ENCODE measurements at places on chromosomes 2 and 18.

- no peak for DNase-seq
Observed at GRCh38 chr2:179749210-179749609, 112.2 kb downstream of the ZNF385B start.

GRCh38 chr2:45806563-45807358 lies 155.3 kb downstream of the PRKCE start:
- DNase-seq = no peak

DNA sequence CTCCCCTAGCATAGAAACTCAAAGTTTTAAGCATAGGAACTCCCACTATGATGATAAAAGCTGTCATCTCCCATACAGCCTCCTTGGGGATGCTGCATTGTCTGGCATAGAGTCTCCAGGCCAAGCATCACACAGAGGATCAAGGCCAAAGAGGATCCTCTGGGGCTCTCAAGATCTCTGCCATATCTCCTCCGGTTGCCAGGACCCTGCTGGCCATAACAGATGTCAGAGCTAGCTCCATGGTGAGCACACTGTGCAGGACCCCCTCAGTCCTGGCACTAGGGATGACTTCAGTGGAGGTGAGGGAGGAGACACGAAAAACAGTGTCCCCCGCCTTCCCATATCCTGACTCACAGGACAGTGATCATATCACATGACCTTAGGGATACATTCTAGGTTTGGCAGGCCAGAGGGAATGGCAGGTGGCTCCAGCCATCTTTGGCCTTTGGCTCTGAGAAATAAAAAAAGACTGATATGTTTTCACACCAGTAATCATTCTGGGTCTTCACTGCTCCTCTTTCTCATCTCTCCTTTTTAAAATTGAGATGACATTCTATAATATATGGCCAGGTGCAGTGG lies 235.0 kb downstream of the MYCN start:
- no peak for DNase-seq

DNA sequence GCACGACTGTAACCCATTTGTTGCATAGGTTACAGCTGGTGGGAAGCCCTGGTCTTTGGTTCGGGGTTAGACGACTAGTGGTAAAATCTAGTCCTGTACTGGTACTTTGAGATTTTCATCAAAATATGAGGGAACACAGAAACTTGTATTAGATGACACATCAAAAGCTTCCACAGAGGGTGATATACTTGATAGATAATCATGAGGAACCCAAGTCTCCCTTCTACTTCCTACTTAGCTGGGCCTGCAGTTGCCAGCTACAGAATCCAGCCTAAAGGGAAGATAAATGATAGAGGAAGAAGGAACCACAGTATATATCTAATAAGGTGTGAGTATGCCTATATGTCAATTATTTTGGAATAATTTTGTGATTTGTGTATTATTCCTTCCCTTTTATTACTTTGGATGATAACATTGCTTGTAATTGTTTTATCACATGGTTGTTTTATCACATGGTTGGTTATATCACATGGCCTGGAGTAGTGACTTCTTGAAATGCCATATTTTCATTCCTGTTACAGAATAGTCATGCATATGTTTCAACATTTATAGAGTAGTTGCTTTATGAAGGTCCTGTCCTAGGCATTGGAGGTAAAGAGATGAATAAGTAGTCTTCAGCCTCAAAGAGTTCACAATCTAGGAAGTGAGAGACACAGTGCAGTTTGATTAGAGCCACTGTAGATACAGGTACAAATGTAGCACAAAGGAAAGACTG lies 2.9 kb downstream of the AGPS start:
- no peak for DNase-seq

GRCh38 chr2:190947711-190948251 lies 66.2 kb downstream of the STAT1 start:
- DNase-seq = peak; percentile 88

DNA sequence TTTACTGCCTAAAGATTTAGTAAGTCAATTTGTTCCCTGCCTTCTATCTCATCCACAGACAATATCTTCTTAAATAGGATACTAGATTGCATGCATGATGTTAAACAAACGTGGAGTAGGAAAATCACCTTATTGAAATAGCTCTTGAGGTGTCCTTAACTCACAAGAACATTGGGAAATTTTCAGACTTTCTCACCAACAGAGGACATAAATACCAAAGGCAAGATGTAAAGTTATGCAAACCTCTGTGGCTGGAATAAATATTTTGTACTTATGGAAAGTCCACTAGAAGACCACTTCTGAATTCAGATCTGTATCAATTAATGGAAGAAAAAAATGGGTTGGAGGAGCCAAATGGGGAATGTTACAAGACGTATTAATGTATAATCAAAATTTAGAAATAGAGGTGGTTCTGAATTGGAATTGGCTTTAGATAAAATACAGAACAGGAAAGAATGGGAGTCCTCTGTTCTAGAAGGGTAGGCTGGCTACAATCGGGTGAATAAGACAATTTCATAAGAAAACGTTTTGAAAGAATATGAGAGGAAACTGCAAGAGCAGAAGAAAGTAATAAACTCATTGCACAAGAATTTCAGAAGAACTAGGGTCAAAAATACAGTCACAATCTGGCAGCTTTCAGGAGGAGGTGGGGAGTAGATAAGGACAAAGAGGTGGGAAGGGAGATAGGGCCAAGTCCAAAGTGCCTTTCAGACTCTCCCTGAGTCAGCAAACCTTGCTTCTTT lies 69.3 kb upstream of the FN1 start:
- no peak for DNase-seq

GRCh38 chr2:127400897-127401756 lies 13.4 kb upstream of the MAP3K2 start:
- peak; percentile 64 for DNase-seq

DNA sequence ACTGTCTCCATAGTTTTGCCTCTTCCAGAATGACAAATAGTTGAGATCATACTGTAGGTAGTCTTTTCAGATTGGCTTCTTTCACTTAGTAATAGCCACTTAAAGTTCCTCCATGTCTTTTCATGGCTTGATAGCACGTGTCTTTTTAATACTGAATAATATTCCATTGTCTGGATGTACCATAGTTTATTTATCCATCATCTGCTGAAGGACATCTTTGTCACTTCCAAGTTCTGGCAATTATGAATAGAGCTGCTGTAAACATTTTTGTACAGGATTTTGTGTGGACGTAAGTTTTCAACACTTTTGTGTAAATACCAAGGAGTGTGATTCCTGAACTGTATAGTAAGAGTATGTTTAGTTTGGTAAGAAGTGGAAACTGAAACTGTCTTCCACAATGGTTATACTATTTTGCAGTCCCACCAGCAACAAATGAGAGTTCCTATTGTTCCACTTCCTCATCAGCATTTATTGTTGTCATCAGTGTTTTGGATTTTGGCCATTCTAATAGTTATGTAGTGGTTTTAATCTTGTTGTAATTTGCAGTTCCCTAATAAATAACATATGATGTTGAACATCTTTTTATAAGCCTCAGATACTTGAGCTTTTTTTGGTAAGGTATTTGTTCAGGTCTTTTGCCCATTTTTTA lies 18.9 kb downstream of the LTBP1 start:
- DNase-seq = no peak

DNA sequence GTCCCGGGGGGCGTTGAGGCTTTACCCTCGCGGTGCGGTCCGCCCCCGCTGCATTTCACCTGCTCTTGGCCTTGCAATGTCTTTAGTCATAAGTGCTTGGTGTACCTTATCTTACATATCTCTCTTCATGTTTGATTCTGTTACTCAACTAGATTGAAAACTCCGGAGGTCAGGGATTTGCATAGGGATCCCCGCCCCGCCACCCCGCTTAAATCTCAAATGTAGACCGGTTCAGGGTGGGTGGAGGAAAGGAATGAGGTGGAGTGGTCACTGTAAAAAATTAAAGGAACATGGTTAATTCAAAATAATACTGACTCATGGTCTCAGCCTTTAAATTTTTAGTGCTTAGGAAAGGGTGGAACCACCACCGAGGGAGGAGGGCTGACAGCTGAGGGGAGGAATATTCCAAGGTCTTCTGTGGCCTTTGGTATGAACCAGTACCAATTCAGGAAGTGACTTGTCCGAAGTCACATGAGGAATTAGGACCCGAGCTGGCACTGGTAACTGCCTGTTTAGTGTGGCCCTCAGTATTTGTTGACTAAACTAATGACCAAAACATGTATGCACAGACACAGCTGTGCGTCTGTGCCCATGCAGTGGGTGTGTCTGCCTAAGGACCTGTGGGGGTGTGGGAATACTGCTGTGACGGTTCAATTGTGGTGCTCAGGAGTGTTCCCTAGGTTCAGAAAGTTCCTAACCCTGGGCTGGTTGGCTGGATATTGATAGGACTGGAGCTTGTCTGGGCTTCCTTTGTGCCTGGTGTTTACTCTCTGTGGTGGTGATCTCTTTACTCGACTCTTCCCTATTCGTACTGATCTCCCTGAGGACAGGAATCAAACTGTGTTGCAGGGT lies 1.0 kb downstream of the PLEKHB2 start:
- peak; percentile 42 for DNase-seq

- DNase-seq = no peak
Observed at GRCh38 chr2:156164091-156164720, 168.3 kb downstream of the NR4A2 start.

GRCh38 chr18:57666818-57667497 lies 45.3 kb upstream of the NARS1 start:
- no peak for DNase-seq

GRCh38 chr2:86331384-86331783 lies 6.0 kb downstream of the REEP1 start:
- no peak for DNase-seq

DNA sequence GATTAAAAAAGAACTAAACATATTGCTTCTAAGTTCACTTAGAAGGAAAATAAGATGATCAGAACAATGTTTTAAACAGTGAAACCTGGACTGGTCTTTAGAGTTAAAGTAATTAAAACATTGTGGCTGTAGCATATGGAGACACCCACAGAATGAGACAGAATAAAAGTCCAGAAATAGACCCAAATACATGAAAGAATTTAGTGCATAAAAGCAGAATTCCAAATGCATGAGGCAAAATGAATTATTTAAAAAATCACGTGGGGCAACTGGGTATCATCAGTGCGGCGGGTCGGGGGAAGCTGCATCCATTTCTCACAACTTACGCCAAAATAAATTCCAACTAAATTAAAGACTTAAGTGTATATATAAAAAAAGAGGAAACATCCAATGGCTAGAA lies 12.1 kb downstream of the RNF149 start:
- DNase-seq = no peak

- no peak for DNase-seq
Observed at GRCh38 chr2:136495636-136496035, 269.7 kb upstream of the THSD7B start.

DNA sequence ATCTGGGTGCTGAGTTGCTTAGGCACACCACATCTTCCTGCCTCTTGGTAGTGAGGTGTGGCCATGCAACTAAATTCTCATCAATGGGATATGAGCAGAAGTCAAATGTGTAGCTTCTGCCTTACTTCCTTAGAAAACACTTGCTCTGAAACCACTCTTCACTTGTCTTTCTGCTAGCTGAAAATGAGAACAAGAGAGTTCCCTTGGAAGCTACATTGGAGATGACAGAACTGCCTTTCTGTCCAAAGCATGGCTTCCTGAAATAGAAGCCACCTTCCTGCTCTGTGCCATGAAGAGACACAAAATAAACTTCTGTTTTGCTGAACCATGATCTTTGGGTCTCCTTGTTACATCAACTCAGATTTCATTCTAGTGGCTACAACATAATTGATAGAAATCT lies 659.9 kb downstream of the IRS1 start:
- DNase-seq = no peak

DNA sequence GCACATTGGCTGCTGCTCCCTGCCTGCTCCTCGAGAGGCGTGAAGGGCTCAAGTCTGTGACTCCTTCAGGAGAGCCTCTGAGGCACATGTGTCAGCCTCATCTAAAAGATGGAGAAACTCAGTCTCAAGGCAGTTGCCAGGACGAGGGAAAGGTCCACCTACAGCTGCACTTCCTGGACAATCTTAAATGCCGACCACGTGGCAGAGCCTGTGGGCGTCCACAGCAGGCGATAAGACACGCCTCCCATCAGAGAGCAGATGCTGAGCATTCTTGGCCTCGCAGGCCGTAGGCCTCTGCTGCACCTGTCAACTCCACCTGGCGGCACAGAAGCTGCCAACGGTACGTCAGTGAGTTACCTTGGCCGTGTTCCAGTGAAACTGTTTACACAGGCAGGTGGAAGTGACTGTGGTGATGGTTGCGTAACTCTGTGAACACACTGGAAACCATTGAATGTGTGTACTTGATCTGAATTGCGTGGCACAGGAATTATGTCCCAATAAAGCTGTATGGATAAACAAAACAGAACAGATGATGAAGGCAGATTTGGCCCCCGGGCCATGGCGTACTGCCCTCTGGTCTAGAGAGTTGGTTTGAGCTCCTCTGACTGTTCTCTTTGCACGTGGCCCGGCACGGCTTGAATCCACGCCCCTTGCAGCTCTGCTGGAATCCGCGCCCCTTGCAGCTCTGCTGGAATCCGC lies 114.5 kb downstream of the RNF144A start:
- peak; percentile 54 for DNase-seq

GRCh38 chr2:113376913-113377445 lies 60.5 kb upstream of the ZNG1B start:
- DNase-seq = no peak

GRCh38 chr18:13147130-13147529 lies 71.4 kb upstream of the LDLRAD4 start:
- DNase-seq = no peak

DNA sequence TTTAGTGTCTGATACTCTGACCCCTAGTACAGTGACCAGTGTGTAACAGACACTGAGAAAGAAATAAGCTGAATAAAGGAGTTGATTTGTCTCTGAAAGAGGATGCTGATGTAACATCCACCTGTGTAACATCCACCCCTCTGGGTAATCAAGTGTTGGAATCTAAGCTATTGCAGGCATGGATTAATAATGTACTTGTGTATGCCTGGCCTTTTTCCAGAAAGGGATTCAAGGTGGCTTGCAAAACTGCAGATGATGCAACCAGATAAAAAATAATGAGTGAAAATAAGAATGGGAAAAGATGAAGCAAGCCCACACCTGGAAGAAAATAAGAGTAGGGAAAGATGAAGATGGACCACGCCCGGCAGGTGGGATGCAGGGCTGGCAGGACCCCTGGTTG lies 48.2 kb upstream of the FOXI3 start:
- DNase-seq = no peak

DNA sequence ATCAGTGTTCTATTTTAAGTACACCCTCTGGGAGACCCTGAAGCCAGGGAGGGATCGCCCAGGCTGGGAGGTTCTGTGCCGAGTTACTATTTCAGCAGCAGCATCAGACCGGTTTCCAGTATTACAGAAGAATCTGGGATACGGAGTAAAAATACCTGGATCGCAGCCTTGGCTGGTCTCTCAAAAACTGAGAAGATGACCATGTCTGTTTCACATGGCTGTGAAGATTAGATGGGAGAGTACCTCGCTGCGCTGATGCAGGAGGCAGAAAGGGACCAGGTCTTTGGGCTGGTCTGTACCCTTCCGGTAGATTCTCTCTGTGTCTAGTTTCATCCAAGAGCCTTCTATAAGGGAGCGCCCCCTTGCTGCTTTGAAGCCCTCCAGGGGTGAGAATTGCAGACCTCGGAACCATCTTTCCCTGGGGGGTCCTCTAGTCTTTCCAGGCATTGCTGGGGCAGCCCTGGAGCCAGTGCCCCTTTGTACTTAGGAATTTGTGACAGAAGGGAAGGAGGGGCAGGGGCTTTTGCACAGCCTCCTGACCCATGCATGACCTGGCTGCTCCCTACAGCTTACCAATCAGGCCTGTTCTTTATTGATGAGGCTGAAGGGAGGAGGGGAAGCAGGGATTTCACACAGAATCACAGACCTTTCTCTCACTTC lies 56.3 kb upstream of the MAPRE3 start:
- no peak for DNase-seq

- no peak for DNase-seq
Observed at GRCh38 chr2:122056853-122057252, 301.4 kb downstream of the TSN start.

Data from H4 (cell line).